ENCODE measurements at places on chromosomes 16 and 17.

DNA sequence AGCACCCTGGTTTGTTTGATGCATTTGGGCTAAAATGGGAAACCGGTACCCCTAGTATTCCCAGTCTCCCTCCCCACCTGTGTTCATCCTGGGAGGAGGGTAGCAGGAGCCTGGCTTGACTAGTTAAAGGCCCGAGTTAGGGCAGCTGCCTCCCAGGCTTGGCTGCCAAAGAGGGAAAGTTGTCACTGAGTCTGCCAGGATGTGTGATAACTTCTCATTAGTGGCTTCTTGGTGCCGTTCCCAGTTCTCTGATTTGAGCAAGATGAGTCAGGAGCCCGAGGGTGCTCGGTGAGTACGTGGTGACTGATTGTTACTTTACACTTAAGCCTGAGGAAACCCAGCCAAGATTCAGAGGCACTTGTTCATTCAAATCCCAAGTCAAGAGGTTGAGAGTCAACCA lies 2.5 kb downstream of the KRT32 start:
- DNase-seq: no peak

DNA sequence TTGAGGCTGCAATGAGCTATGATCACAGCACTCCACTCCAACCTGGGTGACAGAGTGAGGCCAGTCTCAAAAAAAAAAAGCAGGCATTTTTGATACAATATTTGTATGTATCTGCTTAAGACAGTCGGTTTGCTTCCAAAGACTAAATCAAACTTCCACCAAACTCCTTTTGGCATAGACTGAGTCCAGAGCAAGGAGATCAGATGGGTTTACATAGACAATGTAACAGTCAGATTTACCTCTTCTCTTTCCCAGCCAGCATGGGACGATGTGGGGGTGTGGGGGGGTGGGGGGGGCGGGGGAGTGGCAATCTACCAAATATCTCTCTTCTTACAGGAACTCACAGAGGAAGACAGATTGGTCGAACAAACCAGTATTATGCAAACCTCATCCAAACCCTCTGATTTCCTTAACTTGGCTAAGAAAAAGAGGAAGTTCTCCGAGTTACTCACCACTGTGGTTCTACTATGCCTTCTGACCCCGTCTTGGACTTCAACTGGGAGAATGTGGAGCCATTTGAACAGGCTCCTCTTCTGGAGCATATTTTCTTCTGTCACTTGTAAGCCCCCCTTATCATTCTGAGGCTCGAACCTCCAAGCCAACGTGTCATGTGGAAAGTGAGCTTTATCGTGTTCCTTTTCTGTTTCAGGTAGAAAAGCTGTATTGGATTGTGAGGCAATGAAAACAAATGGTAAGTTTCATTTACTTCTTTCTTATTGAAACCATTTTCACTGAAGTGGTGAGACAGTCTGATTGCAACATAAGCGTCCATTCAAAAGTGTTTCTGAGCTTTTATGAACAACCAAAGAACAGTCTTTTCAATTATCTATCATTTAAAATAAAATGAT lies at the start of gene MILR1:
TSS of gene MILR1 (plus strand) at position 451 of the 848 bp plus-strand sequence. CDS start at position 505, 54 bp downstream.
- no peak for DNase-seq

DNA sequence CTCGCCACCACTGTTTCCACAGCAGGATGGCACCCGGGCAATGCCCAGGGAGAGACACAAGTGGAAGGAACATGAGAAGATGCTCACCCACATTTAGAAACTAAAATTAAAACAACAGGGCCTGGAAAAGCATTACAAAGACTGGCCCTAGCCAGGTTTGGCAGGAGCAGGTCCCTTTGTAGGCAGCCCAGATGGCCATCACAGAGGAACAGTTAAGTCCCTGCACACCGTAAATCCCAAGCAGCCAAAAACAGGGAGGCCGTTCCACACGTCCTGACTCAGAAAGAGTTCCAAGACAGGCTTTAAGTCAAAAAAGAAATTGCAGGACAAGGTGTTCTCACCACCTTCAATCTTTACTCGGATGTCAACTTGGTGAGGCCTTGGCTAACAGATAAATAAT lies 127.1 kb downstream of the DYNLRB2 start:
- no peak for DNase-seq

DNA sequence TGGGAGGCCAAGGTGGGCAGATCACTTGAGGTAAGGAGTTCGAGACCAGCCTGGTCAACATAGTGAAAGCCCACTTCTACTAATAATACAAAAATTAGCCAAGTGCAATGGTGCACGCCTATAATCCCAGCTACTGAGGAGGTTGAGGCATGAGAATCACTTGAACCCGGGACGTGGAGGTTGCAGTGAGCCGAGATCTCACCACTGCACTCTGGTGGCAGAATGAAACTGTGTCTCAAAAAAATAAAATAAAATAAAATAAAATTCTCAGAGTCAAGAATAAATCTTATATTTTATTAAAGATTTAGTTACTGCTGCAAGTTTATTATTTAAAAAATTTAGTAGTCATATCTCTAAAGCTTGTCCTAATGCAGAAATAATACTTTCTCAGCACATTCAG lies 29.7 kb downstream of the ARL4D start:
- no peak for DNase-seq

DNA sequence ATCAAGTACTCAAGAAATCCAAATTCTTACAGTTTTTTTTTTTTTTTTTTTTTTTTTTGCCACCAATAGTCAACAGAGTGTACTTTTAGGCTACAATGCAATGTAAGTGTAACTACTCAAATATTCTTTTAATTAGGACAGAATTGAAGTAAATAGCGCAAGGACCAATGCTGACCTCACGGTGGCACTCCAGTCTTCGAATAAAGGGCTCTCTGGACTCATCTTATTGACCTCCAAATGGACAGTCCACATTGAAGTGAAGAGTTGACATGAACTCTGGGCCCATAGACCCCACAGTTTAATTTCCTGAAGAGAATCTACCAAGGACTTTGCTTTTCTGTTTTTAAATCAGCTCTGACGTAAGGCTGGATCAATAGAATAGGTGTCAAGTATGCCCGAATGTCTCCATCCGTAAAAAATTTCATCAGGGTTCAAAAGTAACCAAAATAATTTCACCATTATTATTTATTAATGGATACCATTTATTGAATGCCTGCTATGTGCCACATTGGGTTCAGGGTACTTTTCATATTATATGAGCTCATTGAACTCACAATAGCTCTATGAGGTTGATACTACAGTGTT lies 7.3 kb upstream of the DDX52 start:
- DNase-seq: no peak

- no peak for DNase-seq
These were observed 9.9 kb upstream of the SMIM36 start for GRCh38 chr17:55521186-55521585.

DNA sequence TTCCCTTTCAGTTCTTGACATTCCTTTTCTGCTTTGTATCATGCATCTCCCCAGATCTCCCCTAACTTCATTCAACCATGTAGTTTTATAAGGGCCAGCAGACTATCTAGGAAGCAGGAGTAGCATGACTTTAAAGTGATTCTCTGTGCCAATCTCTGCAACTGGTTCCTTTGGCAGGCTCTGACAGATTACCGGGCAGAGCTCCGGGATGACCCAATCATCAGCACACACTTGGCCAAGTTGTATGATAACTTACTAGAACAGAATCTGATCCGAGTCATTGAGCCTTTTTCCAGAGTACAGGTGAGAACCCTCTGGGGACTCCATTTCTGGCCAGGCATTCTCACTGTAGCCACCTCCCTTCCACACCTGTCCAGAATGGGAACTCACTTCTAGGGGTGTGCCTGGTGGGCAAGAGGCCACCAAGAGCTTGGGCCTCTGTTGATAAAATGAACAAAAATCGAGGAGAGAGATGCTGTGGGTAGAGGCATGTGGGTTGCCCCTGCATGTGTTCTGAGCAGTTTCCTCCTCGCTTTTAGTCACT lies 7.6 kb upstream of the CDK5R1 start:
- no peak for DNase-seq

GRCh38 chr16:58377932-58378331 lies 14.3 kb upstream of the GINS3 start:
- no peak for DNase-seq

GRCh38 chr17:43200127-43200526 lies 11.5 kb upstream of the TMEM106A start:
- DNase-seq: no peak

DNA sequence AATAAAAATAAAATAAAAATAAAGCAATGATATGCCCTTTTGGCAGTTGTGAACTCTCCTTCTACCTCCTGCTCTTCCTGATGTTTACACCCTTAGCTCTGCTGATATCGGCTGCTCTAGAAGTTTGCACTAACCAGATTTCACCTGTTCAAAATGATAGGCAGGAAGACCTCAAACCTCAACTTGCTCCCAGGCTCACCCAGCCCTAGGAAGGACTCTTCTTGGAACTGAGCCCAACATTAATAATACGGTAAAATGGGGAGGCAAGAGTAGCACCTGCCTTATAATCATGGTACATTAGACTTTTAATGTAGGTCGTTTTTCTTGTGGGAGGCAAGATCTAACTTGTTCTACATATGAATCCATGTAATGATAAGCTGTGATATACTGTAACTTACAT lies 61.2 kb upstream of the MED13 start:
- DNase-seq: no peak

- no peak for DNase-seq
These were observed 16.1 kb downstream of the STAT3 start for GRCh38 chr17:42372142-42372541.

- DNase-seq: no peak
These were observed 94.8 kb upstream of the XYLT1 start for GRCh38 chr16:17565605-17566004.

DNA sequence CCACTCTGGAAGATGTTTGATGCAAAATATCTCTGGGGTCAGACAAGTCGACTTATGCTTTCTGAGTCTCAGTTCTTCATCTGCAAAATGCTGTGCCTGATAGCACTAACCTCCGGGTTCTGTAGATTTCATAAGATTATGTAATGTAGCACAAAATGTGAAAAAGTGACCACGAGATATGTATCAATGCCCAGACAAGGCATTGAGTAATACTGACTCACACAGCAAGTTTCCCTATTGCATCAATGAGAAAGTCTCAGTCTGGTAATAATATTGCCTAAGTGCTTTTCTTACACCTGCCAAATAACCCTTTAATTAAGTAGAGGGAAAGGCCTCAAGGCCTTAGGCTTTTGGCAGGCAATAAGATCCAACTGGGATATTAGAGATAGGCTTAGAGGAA lies 41.4 kb upstream of the MMP2 start:
- DNase-seq: no peak

DNA sequence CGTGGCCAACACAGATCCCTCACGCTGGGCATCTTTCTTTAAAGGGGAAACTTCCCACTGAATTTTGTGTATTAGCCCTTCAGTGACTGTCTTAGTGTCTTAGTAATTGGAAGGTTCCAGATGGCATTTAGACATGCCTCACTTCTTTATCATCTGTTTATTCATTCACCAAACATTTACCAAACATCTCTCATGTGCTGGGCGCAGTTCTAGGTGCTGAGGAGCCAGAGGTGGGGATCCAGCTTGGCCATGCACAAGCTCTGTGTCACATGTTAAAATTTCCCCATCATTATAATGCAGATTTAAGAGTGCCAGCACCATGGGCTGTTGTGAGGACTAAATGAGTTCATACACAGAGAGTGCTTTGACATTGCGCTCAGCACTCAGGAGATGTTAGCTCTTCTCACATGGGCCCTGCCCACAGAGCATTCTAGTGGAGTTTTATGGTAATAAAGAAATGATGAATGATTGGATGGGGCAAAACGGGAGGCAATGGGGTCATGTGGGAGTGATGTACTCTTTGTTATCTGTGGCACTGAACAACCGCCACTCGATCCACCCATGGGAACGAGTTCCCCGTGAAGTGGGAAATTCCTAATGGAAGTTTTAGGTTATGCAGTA lies 119.7 kb downstream of the SNX29 start:
- DNase-seq: no peak

DNA sequence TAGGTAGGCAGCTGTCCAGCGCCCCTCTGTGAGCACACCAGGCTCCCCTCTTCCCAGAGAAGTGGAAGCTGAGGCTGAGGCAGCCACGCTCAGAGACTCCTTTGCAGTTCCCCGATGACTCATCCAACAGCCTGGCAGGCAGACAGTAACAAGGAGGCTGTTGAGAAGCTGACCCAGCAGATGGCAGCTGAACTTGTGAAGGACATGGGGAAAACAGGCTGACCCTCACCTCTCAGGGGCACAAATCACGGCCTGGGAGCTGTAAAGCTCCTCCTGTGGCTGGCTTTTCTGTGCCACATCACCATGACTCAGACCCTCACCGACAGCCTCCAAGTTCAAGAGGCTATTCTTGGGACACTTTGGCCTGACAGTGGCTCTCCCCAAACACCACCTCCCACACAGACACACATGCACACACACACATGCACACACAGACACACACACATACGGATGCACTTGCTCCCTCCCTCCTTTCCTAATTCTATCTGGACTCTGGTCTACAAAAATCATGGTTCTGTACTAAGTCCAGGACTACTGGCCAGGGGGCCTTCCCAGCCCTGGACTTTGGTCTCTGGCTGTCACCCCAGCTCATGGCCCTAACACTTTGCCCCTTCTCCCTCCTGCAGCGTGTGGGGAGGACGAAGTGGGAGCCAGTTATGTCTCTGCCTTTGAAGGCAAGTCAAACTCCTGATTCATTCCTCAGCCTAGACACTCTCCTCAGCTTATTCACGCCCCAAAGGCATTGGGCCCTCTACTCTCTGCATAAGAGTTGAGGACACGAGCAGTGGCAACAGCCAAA lies 23.2 kb downstream of the MAP3K14 start:
- peak; percentile 14 for DNase-seq

GRCh38 chr16:77736879-77737278 lies 14.6 kb downstream of the NUDT7 start:
- DNase-seq: no peak

- DNase-seq: no peak
These were observed 1.1 kb downstream of the DCUN1D3 start for GRCh38 chr16:20899071-20899470.

DNA sequence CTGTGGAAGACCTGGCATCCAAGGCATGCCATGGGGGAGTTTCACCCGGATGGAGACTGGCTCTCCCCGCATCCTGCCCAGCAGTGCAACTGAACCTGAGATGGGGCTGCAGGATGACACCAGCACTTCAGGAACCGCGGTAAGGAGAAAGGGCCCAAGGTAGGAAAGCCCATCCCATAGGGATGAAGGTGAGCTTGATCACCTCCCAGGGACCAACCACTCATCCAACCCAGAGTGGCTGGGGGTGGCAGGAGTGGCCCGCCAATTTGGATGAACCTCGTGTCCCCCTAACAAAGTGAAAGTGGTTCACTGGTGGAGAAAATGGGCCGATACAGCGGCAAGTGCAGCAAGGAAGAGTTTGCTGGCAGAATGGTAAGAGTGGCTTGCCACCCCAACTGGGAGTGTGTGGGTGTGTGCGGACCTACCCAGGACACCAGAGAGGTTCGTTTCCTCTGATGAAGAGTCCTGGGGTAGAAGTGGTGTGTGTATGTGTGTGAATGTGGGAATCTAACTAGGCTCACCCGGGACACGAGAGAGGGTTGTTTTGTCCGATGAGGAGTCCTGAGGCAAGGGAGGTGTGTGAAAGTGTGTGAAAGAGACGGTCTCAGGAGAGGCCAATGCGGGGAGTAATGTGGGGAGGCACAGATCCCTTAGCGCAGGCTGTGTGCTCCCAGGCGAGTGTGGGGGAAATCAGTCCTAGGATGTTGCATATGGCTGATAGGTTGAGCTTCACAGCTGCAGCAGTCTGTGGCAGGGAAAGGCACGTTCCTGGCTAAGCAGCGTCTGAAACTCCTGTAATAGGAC lies 22.6 kb downstream of the ACSM1 start:
- no peak for DNase-seq
